ENCODE measurements at places on chromosomes 3 and 15.

DNA sequence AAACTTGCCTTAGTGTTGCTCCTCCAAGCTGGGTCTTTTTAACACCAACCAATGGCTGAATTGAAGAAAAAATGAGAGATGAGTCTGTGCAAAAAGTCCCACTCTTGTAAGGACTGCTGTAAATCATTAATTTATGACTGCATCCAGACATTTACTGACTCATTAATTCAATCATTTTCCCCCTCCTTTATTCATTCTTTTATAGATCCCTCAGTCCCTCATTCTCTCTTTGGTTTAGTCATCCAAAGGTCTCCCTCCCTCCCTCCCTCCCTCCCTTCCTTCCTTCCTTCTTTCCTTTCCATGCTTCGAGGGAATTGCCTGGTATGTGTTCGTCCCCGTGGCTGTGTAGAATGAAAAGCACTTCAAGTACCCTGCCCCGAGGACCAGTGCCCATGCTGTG is 35.3 kb upstream of the MRPS22 start:
- peak; percentile 47 for DNase-seq

DNA sequence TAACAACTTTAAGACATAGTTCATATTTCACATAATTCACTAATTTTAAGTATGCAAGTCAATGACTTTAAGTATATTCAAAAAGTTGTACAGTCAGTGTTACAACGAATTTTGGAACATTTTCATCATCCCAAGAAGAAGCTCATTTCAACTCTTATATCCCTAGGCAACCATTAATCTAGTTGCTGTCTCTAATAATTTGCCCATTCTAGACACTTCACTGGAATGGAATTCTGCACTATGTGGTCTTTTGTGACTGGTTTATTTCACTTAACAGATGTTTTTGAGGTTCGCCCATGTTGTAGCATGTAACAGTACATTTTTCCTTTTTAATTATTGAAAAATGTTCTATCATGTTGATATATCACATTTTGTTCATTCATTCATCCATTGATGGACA is 104.2 kb upstream of the SPRED1 start:
- peak; percentile 90 for DNase-seq

- DNase-seq = no peak
These were observed 95.3 kb downstream of the CHL1 start for GRCh38 chr3:291646-292436.

DNA sequence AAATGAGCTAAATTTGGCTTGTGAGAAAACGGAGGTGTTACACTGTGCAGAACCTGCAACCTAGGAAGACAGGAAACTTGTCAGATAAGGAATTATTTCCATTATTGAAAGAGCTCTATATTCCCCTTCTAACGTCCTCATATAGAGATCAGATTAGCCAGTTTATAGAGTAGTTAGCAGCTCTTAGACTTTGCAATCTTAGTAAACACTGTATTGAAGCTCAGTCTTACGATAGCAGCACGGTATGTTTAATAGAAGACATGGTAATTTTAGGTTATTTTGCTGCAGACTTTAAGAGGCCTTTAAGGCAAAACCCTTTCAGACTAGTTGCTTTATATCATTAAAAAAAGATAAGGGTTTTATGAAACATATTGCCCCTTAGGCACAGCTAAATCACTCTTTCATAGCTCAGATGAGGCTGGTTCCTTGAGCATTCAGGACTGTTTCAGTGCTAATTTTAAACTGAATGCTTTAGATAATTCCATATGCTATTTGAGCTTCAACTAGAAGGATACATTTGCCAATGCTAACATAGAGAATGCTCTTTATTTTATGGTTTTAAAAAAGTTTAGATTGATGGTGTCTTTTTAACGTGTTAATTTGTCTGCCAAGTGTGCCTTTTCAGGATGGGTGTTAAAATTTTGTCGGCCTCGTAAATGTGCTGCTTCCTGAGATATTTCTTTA is 234.3 kb downstream of the PYDC2 start:
- no peak for DNase-seq

GRCh38 chr3:110974902-110975301 is 96.7 kb upstream of the NECTIN3 start:
- DNase-seq = peak; percentile 5

DNA sequence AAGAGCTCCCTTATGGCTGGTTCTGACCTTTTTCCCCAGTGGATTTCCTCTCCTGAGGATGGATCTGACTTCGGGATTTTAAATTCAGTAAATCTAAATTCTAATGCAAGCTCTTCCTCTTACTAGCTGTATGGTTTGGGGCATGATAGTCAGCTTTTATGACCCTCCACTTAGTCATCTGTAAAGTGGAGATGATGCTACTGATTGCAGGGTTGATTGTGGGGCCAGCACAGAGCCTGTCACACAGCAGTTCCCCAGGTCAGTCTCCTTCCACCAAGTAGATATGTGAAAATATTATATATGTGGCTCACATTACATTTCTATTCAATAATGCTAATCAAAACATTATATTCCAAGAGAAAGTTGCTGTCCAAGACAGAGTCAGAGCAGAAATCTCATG is 141.3 kb upstream of the UBE2E1 start:
- peak; percentile 63 for DNase-seq

DNA sequence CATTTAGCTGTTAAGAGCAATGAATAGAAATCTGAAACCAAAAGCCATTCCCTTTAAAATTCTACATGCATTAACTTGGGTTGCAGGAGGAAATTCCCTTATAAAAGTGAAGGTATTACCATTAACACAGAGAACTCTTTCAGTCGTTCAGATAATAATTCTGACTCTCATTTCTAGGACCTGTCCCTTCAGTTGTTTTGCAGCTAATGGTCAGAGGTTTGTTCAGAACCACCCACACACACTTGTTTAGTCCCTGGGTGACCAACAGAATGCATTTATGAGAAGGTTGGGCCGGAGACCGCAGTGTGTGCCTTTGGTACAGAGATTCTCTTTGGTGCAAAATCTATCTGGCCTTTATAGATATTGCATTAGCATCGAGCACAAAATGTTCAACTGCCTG is 492.5 kb downstream of the NLGN1 start:
- no peak for DNase-seq

DNA sequence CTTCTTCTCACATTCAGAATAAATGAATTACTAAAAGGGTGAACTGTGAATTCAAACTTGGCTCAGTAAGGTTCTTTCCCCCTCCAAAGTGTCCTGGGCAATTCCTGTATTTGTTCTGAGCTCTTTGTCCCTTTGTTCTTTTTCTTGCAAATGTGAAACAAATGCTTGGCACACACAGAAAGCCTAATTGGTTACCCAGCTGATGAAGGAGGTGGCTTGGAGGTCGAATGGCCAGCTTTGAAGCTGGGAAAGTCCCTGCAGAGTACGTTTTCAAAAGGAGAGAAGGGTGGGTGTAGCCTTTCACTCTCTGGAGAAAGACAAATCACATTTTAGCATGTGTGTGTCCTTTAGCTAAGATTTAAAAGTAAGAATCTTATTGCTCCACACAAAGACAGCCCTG is 154.4 kb downstream of the PEX5L start:
- DNase-seq = no peak

DNA sequence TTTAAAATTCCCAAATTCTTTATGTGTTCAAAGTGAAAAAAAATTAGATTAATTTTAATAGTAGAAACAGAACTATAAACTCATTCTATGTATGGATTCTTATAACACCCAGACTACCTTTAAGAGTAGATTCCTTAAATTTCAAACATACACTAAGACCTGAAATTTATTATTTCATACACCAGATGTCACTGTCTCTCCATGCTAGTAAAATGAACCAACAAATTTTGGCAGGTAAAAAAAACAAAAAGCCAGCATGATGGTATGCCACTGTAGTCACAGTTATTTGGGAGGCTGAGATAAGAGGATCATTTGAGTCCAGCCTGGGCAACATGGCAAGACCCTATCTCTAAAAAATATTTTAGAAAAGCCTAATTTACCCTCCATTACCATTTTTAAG is 461.3 kb upstream of the NAALADL2 start:
- peak; percentile 62 for DNase-seq

DNA sequence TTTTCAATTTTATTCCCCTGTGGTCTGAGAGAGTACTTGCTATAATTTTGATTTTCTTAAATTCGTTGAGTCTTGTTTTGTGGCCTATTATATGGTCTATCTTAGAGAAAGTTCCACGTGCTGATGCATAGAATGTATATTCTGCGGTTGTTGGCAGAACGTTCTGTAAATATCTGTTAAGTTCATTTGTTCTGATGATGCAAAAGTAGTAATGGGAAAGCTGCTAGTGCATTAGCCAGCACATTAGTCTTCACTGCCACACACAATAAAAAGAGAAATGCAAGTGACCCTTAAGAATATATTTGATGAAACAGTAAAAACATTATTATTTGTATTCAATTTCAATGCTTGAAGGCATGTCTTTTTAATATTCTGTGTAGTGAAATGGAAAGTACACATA is 84.8 kb downstream of the GTPBP8 start:
- no peak for DNase-seq

- no peak for DNase-seq
These were observed 33.4 kb downstream of the DCLK3 start for GRCh38 chr3:36730966-36731365.

GRCh38 chr3:138445236-138445635 is 10.8 kb downstream of the ESYT3 start:
- DNase-seq = no peak

- DNase-seq = no peak
These were observed 96.9 kb downstream of the ZPLD1 start for GRCh38 chr3:102531686-102532085.

DNA sequence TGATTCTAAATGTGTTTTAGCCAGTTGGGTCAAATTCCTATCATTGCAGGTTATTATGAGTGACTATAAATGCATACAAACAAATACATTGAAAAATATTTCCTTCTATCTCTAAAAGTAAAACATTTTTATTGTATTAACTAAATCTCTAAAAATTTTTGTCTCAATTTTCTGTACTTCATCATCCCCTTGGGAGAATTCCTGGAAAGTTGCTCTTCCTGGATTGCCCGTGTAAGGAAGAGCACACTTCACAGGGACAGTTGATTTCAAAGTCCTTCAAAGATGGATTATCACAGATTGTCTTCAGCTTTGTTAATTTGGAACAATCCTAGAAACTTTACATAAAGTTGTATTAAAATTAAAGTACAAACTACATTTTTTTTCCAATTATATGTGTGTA is 595.6 kb downstream of the ROBO1 start:
- peak; percentile 3 for DNase-seq

DNA sequence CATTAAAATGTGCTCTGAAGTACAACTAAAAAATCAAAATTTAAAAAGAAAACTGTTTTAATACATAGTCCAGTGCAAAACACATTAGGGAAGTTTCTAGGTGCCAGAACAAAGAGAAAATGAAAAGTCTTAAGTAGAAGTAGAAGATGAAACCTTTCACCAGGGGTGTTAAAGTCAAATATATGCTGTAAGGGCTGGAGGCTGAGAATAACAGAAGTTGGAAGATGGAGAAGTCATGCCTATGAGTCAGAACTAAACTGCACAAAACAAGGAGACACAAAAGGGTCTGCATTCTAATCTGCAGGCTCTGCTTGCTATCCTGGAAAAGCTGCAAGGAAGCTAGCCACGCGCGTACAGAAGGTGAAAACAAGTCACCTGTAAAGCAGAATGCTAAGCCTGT is 48.7 kb upstream of the CPB1 start:
- DNase-seq = no peak

DNA sequence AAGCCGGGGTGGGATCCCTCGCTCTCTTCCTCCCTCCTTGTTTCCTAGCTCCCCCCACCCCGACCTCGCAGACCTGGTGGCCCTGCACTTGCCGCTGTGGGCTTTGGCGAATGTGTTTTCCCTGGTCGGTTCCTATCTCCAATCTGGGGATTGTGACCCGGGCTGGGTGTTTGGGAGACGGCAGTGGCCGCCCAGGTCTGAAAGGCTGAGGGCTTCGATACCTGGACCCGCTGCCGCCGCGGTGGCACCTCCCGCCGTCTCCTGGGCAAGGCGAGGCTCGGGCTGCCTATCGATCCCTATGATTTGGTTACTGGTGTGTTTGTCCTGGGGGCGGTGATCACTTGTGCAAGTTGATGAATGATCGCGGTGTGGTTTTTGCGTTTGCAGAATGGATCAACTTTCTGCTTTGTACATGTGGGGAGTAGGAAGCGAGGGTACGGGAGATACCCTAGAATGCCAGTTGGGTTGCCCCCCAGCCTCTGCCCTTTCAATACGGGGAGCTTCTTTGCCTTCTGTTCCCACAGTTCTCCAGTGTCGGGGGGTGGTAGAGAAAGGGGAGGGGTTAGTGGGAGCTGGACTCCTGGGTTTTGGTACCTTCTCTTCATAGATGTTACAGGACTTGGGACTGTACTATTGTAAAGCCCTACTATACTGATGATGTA is 3.0 kb downstream of the BBX start:
- DNase-seq = peak; percentile 1

Measured in fibroblast of mammary gland (primary cell).